ENCODE measurements at places on chromosomes 12 and 14. TPM values are rescaled to one million over a fixed set of nuclear protein-coding genes. Genes with fewer than 3 reads are reported as not detected.

DNA sequence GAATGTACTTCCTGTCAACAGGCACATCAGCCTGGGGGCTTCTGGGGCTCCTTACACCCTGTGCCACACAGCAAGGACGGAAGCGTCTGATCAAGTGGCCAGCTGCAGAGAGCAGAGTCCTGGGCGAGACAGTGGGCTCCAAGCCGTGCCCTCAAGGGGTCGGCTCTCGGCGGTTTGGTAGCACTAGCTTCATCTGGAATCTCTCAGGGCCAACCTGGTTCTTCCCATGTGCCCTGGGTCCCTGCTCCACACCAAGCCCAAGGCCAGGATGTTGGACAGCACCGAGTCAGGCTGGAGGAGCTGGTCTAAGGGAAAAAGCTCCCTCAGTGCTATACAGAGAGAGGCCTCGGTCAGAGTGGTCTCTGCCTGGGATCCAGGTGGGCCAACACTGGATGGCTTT, 20.5 kb downstream of the DIO3 start:
- no peak overlapping the region for H3K27ac ChIP-seq
- no peaks in the 10 kb centered on the region for H3K4me1 ChIP-seq
- H3K27me3 ChIP-seq, result no peaks in the 10 kb centered on the region

DNA sequence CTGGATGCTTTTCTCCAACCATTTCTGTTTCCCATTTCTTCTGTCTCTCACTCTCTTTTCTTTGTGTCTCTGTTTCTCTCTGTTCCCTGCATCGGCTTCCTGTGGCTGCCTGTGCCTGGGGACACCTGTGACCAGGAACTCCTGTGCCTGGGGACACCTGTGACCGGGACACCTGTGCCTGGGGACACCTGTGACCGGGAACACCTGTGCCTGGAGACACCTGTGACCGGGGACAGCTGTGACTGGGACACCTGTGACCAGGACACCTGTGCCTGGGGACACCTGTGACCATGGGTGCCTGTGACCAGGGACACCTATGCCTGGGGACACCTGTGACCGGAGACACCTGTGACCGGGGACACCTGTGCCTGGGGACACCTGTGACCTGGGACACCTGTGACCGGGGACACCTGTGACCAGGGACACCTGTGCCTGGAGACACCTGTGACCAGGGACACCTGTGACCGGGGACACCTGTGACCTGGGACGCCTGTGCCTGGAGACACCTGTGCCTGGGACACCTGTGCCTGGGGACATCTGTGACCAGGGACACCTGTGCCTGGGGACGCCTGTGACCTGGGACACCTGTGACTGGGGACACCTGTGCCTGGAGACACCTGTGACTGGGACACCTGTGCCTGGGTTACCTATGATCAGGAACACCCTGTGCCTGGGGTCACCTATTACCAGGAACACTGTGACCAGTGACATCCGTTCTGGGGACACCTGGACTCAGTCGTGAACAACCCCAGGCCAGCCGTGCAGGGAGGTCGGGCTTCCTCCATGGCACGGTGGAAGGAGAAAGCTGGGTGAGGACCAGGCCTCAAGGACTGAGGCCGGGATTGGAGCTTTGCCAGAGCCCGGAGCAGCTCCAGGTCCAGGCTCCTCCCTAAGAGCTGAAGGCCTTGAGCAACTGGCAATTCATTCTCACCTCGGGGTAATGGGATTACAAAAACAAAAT, 23.4 kb upstream of the FBRSL1 start:
- H3K27ac ChIP-seq, result no peak overlapping the region
- no peak overlapping the region for H3K4me3 ChIP-seq
- no peak for DNase-seq
- H3K27me3 ChIP-seq, result no peaks in the 10 kb centered on the region

- H3K27ac ChIP-seq, result no peak overlapping the region
- H3K4me3 ChIP-seq, result no peak overlapping the region
These were observed 13.2 kb upstream of the GALNT9 start for GRCh38 chr12:132342251-132343227.

DNA sequence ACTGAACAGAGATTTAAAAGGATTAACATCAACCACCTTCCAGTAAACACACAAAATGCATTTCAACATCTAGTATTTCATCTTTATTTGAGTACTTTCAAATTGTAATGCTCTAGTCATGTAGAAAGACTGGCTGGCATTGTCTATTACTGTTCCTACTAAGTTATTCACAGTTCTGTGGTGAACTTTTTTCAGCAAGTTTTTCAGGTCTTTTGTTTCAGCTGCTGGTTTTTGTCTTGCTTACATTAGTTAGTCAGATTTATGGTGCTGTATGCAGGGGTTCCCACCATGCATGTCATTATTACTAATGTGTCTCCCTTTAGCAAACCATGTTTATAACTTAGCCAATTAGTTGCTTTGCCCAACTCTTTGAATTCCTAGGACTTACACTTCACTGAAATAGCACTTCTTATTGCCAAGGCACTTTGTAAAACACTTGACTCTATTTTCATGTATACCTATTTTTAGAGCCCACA, 253.4 kb upstream of the KITLG start:
- peak; percentile 10 for DNase-seq
- no peaks in the 10 kb centered on the region for H3K36me3 ChIP-seq
- no peaks in the 10 kb centered on the region for H3K27me3 ChIP-seq
- H3K4me3 ChIP-seq, result no peak overlapping the region
- H3K27ac ChIP-seq, result no peak overlapping the region

DNA sequence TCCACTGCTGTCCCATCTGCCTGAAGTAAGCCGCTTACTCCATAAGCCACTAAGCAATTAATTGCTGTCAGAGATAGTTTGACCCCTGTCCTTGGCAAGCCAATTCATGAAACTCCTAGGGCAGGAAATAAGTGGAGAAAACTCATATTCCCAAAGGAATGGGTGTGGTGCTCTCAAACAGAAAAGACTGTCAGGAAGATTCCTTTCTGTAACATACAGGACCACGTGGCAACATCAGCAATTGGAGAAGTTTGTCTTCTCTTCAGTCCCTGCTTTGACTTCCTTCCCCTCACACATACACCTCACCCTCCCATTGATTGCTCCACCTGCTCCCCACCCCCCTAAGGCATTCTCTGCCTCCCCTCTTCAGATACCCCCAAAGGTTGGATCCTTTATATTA, 36.2 kb upstream of the MDM1 start:
- no peaks in the 10 kb centered on the region for H3K36me3 ChIP-seq
- H3K27ac ChIP-seq, result no peak overlapping the region
- no peaks in the 10 kb centered on the region for H3K27me3 ChIP-seq
- no peaks in the 10 kb centered on the region for H3K4me1 ChIP-seq
- no peak overlapping the region for H3K4me3 ChIP-seq

DNA sequence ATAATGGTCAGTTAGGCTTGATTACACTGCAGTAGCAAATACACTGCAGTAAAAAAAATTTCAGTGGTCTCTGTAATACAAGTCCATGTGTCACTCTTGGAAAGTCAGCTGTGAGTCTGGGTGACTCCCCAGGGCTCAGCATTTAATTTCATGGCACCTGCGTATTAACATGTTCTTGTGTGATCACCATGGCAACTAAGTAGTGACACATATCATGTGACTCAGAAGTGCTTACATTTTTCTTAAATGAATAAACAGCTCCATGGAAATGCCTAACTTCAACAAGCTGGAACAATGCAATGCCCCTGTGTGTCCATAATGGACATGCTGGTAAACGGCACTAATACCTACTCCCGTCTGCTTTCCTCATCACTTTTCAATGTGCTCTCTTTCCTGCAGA, 88.5 kb upstream of the ANO4 start:
- no peak overlapping the region for H3K27ac ChIP-seq
- H3K4me3 ChIP-seq, result no peak overlapping the region
- no peaks in the 10 kb centered on the region for H3K27me3 ChIP-seq
- 0 out of 2 replicates have a peak, but pooled peaks cover 4% of the 10 kb centered on the region for H3K4me1 ChIP-seq
- no peaks in the 10 kb centered on the region for H3K36me3 ChIP-seq

GRCh38 chr12:16949871-16950667, 344.1 kb upstream of the LMO3 start:
- DNase-seq, result peak; percentile 15
- no peaks in the 10 kb centered on the region for H3K27me3 ChIP-seq
- H3K4me3 ChIP-seq, result no peak overlapping the region
- H3K4me1 ChIP-seq, result no peaks in the 10 kb centered on the region
- H3K36me3 ChIP-seq, result no peaks in the 10 kb centered on the region
- no peak overlapping the region for H3K27ac ChIP-seq

DNA sequence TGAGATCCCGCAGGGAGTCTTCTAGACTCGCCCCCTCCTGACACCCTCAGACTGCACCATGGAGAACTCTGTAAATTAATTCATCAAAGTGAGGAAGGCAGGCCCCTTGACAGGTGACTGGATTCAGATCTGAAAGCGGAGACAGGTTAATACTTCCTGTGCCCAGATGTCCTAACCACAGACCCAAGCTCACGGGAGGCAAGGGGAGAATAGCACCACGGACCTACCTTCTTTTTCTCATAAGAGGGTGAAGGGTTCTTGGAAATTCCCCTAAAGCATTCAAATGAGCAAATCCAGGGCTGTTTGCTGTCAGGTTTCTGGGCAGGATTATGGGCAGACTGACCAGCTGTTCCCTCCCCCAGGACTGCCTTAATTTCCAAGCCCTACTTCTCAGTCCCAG, 170.0 kb downstream of the ZFP36L1 start:
- DNase-seq, result peak; percentile 70
- H3K4me1 ChIP-seq, result peaks cover 23% of the 10 kb centered on the region
- H3K27me3 ChIP-seq, result no peaks in the 10 kb centered on the region
- no peak overlapping the region for H3K4me3 ChIP-seq

DNA sequence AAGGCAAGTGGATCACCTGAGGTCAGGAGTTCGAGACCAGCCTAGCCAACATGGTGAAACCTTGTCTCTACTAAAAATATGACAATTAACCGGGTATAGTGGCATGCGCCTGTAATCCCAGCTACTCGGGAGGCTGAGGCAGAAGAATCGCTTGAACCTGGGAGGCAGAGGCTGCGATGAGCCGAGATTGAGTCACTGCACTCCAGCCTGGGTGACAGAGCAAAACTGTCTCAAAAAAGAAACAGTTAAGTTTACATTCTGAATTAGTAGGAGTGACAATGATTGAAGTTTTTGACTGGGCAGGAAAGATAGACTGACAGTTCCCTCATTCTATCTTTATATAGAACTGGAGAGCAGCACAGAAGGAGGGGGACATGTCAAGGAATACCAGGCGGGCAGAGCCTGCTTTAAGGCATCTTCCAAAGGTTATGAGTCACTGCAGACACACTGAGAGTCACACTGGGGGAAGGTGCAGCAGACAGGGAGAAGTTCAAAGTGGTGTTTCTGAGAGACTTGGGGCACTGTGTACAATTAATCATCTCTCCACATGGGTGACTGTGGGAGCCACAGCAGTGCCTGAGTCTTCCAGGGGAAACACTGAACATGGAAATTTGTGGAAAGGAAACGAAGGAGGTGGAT, 42.8 kb upstream of the RNASE3 start:
- H3K4me1 ChIP-seq, result no peaks in the 10 kb centered on the region
- peaks cover 3% of the 10 kb centered on the region for H3K27me3 ChIP-seq
- DNase-seq, result no peak
- no peak overlapping the region for H3K4me3 ChIP-seq

DNA sequence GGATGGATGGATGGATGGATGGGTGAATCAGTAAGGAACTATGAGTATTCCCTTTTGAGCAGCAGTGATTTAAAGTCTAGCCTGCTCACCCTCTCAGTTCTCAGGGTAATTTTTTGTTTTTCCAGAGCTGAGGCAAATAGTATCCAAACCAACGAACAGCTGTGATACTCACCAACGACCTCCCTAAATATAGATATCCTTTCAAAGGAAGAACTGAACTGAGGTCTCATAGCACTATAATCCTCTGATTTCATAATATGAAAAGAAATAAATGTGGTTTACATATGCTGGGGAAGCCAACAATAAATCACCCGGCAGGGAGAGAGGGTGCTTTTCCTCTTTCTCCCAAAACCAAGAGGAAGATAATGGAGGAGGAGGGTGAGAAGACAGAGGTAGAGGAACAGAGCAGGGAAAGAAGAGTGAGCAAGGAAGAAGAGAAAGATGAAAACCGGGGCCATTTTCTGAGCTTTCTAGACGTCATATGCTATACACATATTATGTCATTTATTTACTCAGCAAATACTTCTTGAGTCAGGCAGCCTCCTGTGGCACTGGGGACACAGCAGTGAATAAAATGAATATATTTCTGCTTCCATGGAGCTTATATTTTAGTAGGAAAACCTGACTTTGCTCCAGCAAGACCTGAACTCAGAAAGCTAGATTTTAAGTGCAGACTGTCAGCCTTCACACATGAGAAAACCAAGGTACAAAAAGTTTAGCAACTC, 710.7 kb upstream of the TBX3 start:
- no peaks in the 10 kb centered on the region for H3K36me3 ChIP-seq
- no peak overlapping the region for H3K4me3 ChIP-seq
- peaks cover 11% of the 10 kb centered on the region for H3K4me1 ChIP-seq
- H3K27ac ChIP-seq, result no peak overlapping the region
- no peaks in the 10 kb centered on the region for H3K27me3 ChIP-seq

- H3K27ac ChIP-seq, result no peak overlapping the region
- peaks cover 5% of the 10 kb centered on the region for H3K4me1 ChIP-seq
- no peaks in the 10 kb centered on the region for H3K27me3 ChIP-seq
- no peak for DNase-seq
These were observed 2.9 kb downstream of the NUDT4 start for GRCh38 chr12:93380480-93381121.

DNA sequence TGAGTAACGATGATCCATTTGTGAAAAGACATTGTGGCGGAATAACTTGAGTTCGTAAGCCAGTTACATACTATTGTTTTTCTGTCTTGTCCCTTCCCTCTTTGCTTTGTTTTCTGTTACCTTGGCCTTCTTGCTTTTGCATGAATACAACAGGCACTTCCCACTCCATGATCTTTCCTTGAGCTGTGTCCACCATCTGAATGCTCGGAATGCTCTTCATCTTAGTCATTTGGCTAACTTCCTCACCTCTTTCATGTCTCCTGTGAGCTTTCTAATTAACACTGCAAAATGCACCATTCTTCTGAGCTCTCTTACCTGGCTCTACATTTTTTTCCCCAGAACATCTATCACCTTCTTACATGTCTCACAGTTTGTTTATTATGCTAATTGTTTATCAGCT, 10.0 kb downstream of the KNTC1 start:
- H3K27ac ChIP-seq, result no peak overlapping the region
- no peaks in the 10 kb centered on the region for H3K27me3 ChIP-seq
- H3K36me3 ChIP-seq, result peaks cover 41% of the 10 kb centered on the region

- H3K27ac ChIP-seq, result no peak overlapping the region
- no peaks in the 10 kb centered on the region for H3K27me3 ChIP-seq
- H3K4me3 ChIP-seq, result no peak overlapping the region
- no peaks in the 10 kb centered on the region for H3K36me3 ChIP-seq
- H3K4me1 ChIP-seq, result no peaks in the 10 kb centered on the region
- no peak for DNase-seq
These were observed 62.8 kb upstream of the PRB2 start for GRCh38 chr12:11457996-11458645.

GRCh38 chr14:24818058-24818822, 184.2 kb upstream of the GZMB start:
- no peak for DNase-seq
- no peak overlapping the region for H3K4me3 ChIP-seq
- H3K27ac ChIP-seq, result no peak overlapping the region
- H3K36me3 ChIP-seq, result no peaks in the 10 kb centered on the region
- H3K4me1 ChIP-seq, result no peaks in the 10 kb centered on the region

The CD163L1 gene
- total RNA-seq, result 11.4 TPM

The FMNL3 gene
- 33.0 TPM for total RNA-seq

The CACNA2D4 gene
- total RNA-seq, result 2.7 TPM

The SPATA7 gene
- total RNA-seq, result 6.0 TPM

The EMC9 gene
- total RNA-seq, result 52.7 TPM

The C3AR1 gene
- total RNA-seq, result 0.06 TPM

The IL31 gene
- total RNA-seq, result not detected

The KRT7 gene
- total RNA-seq, result 1.5 TPM

All from SJCRH30 (cell line).